ENCODE measurements at places on chromosomes 2 and 18.
A peak's percentile ranks its signal among the peaks of the same experiment; 100 is the strongest.

DNA sequence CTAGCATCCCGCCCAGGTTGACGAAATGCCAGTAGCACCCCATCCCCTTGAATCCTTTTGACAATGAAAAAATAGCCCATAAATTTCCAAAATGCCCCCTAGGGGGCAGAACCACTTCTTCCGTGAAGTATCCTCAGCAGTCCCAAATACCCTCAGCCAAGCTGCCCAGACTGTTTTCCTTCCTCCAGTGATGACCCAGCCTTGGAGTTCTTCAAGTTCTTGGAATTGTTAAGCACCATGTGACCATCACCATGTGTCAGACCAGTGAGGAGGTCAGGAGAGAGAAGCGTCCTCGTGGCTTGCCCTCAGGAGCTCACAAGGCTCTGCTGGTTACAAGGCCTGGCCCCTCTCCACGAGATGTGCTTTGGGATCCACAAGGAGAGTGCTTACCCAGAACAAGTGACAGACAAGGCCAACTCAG lies 1.4 kb upstream of the SLC23A3 start:
- peak; percentile 45 for DNase-seq

GRCh38 chr2:165660361-165660760 lies 133.7 kb downstream of the GALNT3 start:
- DNase-seq: no peak

DNA sequence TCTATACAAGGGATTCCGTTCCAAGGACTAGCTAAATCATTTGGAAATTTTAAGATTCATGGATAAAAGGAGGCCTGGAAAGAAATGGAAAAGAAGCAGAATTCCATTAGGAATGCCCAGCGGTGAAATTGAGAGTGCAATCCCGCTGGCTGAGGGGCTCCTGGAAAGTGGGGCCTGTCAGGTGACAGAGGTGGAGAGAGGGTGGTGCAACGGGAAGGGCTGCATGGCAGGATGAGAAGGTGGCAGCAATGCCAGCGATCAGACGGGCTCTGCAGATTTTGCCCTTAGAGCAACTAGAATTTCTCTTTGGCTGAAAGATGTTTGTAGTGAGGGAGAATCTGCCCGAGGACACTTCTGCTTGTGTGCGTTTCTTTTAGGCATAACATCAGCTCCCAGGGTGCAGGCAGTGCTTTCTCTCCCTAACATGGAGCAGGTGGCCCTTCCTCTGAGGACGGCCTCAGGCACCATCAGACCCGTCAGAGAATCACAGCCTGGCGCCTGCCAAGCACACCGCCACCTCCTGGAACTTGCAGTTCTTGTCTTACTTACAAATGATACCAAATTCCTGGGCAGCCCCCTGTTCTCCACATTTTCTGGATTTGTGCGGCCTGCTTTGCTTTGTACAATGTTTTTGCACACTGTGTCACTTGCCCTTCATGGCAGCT lies 261.6 kb downstream of the NDUFA10 start:
- DNase-seq: no peak

DNA sequence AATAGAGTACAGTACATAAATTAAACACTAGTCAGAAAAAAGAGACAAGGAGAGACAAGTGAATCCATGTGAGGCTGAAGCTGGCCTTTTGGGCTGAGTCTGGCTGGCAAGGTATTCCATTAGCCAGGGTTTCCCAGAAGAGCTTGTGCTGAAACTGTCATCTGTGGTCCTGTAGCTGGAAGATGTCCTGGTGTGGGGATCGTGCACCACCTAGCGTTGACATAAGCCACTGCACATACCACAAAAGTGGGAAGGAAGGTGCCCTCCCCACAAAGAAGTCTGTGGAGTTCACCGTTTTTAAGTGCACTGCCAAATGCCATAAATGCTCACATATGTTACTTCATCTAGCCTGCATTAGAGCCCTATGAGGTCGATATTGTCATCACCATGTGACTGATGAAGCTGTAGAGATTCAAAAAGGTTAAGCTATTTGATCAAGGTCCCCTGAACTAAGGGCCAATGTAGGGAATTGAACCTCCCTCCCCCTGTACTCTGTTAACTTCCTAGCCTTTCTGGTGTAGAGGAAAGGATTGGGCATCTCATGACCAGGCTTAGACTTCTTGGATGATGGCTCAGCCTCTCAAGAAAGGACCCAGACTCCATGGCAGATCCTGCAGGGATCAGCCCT lies 31.9 kb upstream of the GALNT14 start:
- DNase-seq: peak; percentile 69

GRCh38 chr2:180664507-180664906 lies 315.9 kb upstream of the UBE2E3 start:
- DNase-seq: no peak
